ENCODE measurements at places on chromosomes 2 and 18.

DNA sequence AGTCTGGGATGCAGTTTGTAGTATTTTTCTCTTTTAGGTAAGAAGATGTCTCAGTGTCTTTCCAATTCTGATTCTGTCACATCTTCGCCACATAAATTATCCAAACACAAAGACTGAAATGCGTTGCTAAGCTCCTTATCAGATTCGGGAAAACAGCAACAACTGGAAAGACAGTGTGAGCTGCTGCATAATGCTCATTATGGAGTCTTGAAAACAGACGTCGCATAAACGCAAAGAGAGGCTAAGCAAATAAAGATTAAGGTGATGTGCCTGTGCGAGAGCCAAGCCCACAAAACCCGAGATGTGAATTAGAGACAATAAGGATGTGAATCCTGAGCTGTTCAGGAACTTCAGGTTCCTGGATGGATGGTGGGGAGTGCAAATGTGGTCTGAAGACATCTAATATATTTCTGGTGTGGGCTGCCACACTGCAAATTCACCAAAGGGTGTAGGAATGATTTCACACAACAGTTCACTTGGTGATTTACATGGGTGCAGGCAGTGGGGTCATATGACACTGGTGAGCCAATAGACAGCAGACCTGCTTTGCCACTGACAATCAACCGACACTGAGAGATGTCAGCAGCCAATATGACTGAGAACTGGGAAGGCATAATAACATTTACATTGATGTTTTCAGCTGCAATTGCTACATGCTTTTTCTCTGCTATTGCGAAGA lies 195.8 kb downstream of the MTX2 start:
- DNase-seq, result no peak

- DNase-seq, result no peak
Measured at GRCh38 chr2:234863043-234863934, 88.5 kb upstream of the SH3BP4 start.

DNA sequence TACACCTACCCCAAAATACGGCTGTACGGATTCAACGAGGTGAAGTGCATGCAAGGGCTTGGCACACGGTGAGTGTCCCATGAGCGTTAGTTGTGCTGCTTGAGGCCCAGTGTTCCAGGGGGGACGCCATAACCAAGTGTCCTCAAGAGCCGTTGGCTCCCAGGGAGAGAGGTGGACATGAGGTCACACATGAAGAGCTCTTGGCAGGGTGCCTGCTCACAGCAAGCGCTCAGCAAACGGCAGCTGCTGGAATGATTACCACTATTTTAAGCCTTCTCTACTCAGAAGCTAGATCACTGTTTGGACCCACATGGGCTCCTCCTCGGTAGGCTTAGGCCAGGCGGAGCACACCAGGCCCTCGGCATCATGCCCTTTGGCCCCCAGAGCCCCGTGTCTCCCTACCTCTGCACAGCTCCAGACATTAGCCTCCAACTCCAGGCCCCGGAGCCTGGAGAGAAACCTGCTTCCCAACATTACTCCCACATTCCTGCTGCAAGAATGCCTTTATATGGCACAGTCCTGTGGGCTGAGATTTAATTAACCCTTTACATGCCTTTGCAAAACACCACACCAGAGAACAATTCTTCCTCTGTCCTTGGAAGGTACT lies 68.4 kb upstream of the PPP1CB start:
- DNase-seq, result no peak

- no peak for DNase-seq
Measured at GRCh38 chr2:183244300-183244844, 120.1 kb downstream of the NUP35 start.

- DNase-seq, result no peak
Measured at GRCh38 chr2:97757062-97757461, 43.7 kb downstream of the ZAP70 start.

DNA sequence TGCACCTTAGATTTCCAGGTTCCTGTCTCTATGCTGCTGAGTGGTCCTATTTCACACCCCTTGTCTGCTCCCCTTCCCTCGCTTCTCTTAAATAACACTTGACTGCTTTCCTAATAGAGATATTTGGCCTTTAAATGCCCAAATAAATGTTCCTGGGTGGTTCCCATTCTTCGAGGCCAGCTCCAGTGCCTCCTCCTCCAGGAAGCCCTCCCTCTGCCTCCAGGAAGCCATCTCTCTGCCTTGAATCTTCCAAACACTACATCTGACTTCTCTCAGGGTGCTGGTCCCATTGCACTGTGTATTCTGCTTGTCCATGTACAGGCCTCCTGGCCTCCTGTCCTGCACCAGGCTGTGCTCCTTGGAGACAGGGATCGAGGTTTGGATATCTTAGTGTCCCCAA lies 14.2 kb downstream of the EHD3 start:
- DNase-seq, result no peak

All from SW 1271 (cell line).